NAMALWA (cell line): ENCODE measurements at places on chromosomes 2 and 18.

- DNase-seq: no peak
Measured at GRCh38 chr2:22821458-22821857, 563.5 kb upstream of the KLHL29 start.

DNA sequence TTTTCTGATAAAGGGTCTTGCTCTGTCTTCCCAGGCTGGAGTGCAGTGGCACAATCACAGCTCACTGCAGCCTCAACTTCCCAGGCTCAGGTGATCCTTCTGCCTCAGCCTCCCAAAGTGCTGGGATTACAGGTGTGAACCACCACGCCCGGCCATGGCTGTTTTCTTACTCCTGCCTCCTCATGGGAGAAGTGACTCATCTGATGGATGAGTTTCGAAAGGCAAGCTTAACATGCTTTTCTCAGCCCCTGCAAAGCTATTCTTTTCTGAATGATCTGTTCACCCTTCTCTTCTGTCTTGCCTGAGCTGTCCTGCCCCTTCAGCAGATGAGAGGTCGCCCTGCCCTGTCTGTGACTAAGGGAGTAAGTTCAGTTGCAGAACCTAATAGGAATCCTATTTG lies 929 bp upstream of the CREG2 start:
- DNase-seq: no peak

GRCh38 chr2:7256377-7256776 lies 339.2 kb downstream of the RNF144A start:
- DNase-seq: no peak

DNA sequence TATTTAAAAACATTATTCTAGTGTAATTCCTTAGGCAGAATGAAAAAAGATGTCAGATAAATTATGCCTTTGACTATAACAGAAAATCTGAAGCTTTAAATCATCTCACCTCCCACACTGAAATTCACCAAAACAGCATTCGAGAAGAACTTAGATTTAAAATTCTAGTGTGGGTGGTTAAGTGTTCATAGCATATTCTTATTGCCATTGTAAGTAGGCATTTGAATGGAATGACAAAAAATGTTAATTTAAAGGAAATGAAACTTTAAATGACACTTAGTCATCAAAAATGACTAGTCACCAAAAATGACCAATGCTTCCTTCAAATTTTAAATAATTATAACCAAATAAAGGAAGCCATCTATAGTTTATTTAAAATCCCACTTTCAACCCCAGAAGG lies 7.0 kb upstream of the ZNF407 start:
- no peak for DNase-seq

- DNase-seq: no peak
Measured at GRCh38 chr18:2824865-2825264, 21.9 kb upstream of the EMILIN2 start.

GRCh38 chr2:60818272-60818671 lies 62.2 kb downstream of the PAPOLG start:
- DNase-seq: peak; percentile 48

GRCh38 chr2:66854298-66854697 lies 419.4 kb downstream of the MEIS1 start:
- DNase-seq: no peak

GRCh38 chr18:66621816-66622576 lies 18.1 kb upstream of the CDH19 start:
- DNase-seq: no peak

GRCh38 chr2:226122041-226122440 lies 677.6 kb downstream of the IRS1 start:
- DNase-seq: no peak

DNA sequence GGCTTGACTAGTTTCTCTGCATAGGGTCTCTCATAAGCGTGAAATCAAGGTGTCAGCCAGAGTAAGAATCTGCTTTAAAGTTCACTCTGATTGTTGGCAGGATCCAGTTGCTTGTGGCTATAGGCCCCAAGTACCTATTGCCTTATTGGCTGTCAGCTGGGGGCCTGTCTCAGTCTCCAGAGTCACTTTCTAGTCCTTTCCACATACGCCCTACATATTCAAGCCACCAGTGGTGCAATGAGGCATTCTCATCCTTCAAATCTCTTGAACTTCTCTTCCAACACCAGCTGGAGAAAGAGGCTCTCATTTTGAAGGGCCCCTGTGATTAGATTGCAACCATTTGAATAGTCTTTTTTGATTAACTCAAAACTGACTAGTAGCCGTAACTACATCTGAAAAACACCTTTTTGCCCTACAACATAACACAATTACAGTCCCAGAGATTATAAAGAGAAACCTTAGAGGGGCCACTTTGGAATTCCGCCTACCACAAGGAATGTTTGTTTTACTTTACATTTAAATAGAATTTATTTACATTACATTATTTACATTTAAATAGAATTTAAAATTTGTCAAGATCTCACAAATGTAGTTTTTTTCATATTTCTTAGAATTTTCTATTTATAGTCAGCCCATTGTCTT lies 520.1 kb downstream of the DSC3 start:
- no peak for DNase-seq

DNA sequence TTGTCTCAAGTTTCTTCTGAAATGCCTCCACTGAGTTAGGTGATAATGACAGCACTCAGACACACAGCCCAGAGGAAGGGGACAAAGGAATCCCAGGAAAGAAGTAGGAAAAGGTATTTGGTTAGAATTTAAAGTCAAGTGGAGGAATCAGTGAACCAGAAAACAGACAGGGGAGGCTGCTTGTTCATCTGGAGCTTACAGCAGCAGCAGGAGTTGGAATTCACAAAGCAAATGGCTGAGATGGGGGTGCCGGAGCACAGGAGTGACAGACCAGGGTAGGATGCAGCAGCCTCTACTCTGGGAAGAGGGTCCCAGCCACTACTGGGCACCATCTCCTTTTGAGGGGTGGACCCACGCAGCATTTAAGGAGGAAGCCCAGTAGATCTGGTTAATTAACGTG lies 104.8 kb downstream of the ST6GAL2 start:
- DNase-seq: no peak

DNA sequence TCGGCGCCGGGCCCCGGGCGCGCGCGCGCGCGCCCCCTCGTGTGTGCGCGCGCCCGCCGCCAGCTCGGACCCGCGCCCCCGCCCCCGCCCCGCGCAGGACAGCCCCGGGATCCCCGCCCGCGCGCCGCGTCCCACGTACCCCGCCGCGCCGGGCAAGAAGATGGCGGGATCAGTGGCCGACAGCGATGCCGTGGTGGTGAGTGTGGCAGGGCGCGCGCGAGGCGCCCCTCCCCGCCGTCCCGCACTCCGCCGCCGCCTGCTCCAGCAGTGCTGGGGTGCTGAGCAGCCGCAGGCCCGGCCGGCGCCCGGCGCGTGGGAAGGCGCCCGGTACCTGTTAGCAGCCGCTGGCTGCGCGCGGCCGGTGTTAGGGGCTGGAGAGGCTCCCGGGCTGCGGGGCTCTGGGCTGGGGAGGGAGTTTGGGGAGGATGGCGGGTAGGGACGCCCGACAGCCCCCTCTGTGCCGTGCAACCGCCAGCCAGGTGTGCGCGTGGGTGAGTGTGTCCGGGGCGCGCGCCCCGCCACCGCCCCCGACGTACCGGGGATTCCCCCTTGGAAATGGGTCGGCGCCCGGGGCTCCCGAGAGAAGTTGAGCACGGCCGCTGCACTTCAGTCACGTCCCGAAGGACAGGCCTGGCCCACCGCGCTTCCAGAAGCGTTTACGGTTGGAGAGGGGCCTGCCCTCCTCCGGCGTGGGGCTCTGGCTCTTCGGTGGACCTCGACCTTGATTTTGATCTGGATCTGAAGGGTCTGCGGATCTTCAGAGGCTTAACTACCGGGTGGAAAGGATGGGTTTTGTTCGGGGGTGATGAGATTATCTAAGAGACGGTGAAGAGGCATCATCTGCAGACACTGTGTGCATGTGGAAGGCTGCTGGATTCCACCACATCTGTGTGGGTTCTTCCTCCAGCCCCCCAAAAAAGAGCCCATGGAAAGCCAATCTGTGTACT lies 697 bp downstream of the LGALSL start:
- DNase-seq: peak; percentile 59

DNA sequence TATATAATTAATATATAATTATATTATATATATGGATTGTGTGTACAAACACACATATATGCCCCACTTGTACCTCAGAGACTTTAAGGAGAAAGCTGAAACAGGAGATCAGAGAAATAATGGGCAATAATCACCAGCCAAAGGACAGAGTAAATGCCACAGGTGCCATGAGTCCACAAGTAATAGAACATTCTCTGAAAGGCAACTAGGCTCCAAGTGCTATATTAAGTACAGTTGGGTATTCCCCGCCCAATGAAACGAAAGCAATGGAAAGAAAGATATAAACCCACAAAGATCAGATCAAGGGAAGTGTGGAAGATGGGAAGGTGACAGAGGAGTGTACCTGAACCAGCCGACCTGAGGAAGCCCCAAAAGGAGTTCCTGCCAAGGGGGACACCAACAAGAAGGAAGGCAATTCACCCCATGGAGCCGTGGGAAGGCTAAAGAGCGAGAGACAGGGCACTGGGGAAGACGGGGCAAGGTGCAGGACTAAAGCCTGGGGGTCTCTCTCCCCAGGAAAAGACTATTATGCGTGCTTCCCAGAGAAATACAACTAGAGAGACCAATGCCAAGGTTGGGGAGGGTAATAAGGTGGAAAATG lies 19.0 kb downstream of the DYM start:
- no peak for DNase-seq

- DNase-seq: no peak
Measured at GRCh38 chr2:191691898-191692297, 14.0 kb downstream of the NABP1 start.

GRCh38 chr2:102025016-102025501 lies 33.3 kb downstream of the IL1R2 start:
- DNase-seq: no peak

GRCh38 chr18:8742387-8743361 lies 37.3 kb downstream of the MTCL1 start:
- DNase-seq: no peak

GRCh38 chr2:105571445-105571987 lies 172.7 kb upstream of the FHL2 start:
- no peak for DNase-seq

GRCh38 chr18:72830109-72830508 lies 37.7 kb downstream of the NETO1 start:
- DNase-seq: peak; percentile 4

- DNase-seq: no peak
Measured at GRCh38 chr2:228590681-228591080, 409.2 kb upstream of the SPHKAP start.

GRCh38 chr2:10887476-10887875 lies 24.3 kb upstream of the KCNF1 start:
- no peak for DNase-seq

GRCh38 chr2:8541636-8542035 lies 140.2 kb upstream of the ID2 start:
- no peak for DNase-seq

- DNase-seq: peak; percentile 9
Measured at GRCh38 chr2:96437512-96437911, 67.6 kb downstream of the NEURL3 start.

GRCh38 chr2:152542995-152543481 lies 174.2 kb downstream of the PRPF40A start:
- DNase-seq: no peak

DNA sequence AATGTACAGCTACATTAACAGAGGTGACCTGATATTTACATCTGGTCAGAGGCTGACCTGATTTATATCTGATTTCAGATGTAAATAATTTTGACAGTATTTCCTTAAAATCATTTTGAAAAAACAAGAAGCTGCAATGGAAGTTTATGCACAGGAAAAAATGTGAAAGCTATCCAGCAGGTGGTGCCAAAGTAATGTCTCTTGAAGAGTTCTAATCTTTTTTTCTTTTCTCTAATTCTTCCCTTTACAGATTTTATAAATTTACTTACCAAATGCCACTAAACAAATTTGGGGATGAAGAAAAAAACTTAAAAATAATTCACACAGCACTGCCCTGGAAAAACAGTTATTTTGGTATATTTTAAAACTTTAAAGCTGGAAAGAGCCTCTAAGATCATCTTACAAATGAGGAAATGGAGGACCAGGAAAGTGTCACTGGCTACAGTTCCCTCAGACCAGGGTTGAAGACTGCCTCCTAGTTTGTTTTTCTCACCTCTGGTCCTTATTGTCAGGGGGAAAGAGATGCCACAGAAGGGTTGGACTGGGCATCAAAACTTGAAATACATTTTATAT lies 16.4 kb upstream of the FBLN7 start:
- DNase-seq: peak; percentile 70

DNA sequence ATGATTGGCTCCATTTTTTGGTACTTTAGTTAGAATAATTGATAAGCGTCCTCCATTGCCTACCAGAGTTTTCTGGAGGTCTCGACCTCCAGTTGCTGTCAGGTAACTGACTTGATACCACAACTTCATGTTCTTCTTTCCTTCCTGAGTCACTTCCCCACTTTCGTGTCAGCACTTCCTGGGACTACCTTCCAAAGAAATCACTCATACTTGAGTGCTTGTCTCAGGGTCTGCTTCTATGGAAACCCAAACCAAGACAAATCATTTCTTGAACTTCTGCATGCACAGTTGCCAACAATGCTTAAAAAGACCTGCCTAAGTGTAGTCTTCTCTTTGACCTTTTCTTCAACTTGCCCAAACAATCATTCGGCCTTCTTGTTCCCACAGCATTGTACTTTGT lies 210.3 kb upstream of the ETAA1 start:
- no peak for DNase-seq

DNA sequence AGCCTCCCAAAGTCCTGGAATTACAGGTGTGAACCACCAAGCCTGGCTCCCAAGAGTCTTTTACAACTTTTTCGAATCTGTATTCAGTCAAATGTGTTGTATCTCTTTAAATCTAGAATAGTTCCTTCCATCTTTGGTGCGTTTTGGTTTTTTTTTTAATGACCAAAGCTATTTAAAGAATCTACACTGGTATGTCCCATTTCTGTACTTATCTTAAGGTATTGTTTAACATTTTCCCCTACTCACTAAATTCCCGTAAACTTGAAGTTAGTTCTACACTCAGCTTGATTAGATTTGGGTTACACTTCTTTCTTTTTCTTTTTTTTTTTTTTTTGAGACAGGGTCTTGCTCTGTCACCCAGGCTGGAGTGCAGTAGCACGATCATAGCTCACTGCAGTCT lies 63.8 kb downstream of the TMEM237 start:
- no peak for DNase-seq

DNA sequence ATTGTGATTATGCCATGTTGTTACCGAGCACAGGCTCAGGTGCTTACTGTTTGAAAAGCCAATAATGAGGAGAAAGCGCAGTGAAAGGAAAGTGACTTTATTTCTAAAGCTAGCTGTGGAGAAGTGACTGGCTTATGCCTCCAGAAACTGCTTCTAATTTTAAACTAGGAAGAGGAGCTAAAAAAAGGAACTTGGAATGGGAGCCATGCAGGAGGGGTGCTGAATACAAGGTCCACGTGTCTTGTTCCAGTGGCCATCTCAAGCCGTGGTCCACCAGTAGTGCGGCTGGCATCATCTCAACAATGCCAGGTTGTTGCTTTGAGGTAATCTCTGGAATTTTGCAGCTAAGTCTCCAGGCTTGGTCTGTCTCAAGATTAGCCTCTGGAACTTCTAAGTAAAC lies 282.0 kb downstream of the THSD7B start:
- no peak for DNase-seq
